ENCODE measurements at places on chromosomes 2 and 18.

- no peak for DNase-seq
These were observed 117.1 kb downstream of the PID1 start for GRCh38 chr2:229153951-229154350.

- DNase-seq, result no peak
These were observed 21.6 kb downstream of the STON1 start for GRCh38 chr2:48551548-48551947.

DNA sequence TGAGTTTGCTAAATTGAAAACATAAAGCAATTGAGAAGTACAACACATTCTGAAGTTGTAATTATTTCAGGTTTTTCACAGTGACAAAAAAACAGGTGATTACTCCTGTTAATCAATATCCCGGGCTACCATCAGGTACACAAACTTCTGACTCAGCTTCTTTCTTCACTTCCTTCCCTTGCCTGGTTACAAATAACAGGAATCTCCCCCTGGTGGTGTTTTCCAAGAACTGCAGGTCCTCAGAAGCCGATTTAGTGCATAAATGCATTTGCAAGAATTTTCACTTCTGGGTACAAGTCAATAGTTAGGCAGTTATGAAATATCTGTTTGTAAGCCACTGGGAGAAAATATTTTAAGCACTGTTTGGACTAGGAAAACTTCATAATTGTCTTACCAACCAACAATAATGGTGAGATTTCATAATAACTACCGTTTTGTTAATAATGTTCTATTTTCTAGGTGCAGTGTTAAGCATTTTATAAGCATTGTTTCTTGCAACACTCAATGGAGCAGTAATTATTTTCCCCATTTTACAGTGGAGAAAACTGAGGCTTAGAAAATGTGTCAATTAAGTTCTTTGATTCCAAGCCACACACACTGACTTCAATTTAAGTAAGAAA, 12.4 kb upstream of the GMCL1 start:
- DNase-seq, result peak; percentile 73

- DNase-seq, result no peak
These were observed 403.4 kb upstream of the MMADHC start for GRCh38 chr2:149990965-149991364.

GRCh38 chr18:57668021-57668420, 46.4 kb upstream of the NARS1 start:
- DNase-seq, result no peak

- no peak for DNase-seq
These were observed 245.7 kb downstream of the NBAS start for GRCh38 chr2:15315411-15315810.

- no peak for DNase-seq
These were observed 42.7 kb upstream of the PELI1 start for GRCh38 chr2:64186699-64187605.

DNA sequence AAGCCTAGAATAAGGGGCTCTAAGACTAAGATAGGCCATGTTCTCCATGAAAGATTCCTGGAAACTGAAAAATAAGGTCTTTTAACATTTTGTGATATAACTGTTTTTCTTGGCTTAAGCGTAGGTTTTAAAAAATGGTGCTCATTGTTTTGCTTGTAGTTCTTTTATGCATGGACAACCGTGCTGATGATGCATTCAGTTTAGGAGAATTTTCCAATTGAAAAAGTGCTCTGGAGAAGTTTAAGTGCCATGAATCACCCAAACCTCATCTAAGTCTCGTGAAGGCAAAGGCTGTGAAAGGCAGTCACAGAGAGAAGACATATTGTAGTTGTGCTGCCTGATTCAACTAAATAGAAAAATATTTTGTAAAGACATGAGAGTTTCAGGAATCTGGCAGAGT, 111.8 kb upstream of the GAREM1 start:
- no peak for DNase-seq

GRCh38 chr2:102061962-102062795, 70.4 kb downstream of the IL1R2 start:
- DNase-seq, result no peak

- DNase-seq, result no peak
These were observed 8.6 kb downstream of the SH3BP4 start for GRCh38 chr2:234960175-234961088.

DNA sequence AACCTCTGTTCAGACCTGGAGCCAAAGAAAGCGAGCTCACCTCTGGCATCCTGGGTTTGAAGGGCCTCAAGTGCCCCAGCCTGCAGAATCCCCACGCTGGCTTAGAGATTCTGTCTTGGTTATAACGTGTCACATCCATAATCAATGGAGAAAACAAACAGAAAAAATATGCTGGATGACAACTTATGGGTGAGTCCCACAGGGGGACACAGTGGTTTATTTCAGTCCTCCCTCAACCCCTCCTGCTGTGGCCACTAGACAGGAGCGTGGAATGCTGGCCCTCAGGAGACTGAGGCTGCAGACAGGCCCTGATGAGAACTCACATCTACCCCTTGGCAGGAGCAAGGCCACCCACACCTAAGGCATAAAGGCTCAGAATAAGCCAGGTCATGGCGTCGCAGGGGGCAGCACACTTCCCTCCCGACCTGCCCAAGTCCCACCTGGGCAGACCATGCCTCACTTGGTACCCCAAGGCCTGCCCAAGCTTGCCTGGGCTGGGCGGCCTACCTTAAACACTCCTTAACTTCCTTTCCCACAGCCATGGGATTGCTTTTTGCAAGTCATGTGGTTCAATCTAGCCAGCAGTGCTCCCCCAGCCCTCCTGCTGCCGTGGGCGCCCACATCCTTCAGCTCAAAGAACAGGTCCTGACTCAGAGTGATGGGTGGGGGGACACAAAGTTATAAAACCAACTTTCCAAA, 19.9 kb downstream of the COX7A2L start:
- DNase-seq, result no peak

- DNase-seq, result no peak
These were observed 680 bp downstream of the ATP5F1A start for GRCh38 chr18:46097431-46097800.

GRCh38 chr2:86751778-86752177, 31.7 kb downstream of the RMND5A start:
- DNase-seq, result no peak

DNA sequence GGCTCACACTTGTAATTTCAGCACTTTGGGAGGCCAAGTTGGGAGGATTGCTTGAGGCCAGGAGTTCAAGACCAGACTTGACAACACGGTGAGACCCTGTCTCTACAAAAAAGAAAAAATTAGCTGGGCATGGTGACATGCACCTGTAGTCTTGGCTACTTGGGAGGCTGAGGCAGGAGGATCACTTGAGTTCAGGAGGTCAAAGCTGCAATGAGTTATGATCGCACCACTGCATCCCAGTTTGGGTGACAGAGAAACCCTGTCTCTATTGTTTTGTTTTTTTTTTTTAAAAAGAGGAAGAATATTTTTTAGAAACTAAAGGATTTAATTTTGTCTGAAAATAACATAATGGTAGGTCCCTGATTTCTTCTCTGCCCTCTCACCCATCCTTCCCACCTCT, 79.4 kb upstream of the TMEM200C start:
- DNase-seq, result no peak

- DNase-seq, result no peak
These were observed 775.4 kb downstream of the ADCYAP1 start for GRCh38 chr18:1680108-1680507.

- no peak for DNase-seq
These were observed 78.4 kb downstream of the EPAS1 start for GRCh38 chr2:46375566-46376125.

GRCh38 chr2:2867397-2867979, 510.1 kb downstream of the EIPR1 start:
- no peak for DNase-seq

GRCh38 chr2:2621855-2622254, 290.8 kb upstream of the MYT1L start:
- no peak for DNase-seq

GRCh38 chr2:119728421-119728820, 31.3 kb upstream of the PTPN4 start:
- no peak for DNase-seq
